Left renal pelvis (tissue), 4 donors: ENCODE measurements at places on chromosomes 1 and 21. TPM values are rescaled to one million over a fixed set of nuclear protein-coding genes. Genes with fewer than 3 reads are reported as not detected.

- DNase-seq, result no peak
Measured at GRCh38 chr1:231806623-231807495, 180.3 kb downstream of the DISC1 start.

Gene ARHGAP30
- 2.2 TPM for polyA plus RNA-seq

GRCh38 chr21:17250778-17251241, 262.0 kb upstream of the CXADR start:
- DNase-seq, result no peak

Gene FAF1
- polyA plus RNA-seq, result 58.2 TPM

Gene DMRTA2
- polyA plus RNA-seq, result not detected

Gene COL9A2
- polyA plus RNA-seq, result 35.6 TPM

GRCh38 chr1:156624814-156625435, 5.7 kb downstream of the HAPLN2 start:
- no peak for DNase-seq

Gene CELA2A
- not detected for polyA plus RNA-seq

DNA sequence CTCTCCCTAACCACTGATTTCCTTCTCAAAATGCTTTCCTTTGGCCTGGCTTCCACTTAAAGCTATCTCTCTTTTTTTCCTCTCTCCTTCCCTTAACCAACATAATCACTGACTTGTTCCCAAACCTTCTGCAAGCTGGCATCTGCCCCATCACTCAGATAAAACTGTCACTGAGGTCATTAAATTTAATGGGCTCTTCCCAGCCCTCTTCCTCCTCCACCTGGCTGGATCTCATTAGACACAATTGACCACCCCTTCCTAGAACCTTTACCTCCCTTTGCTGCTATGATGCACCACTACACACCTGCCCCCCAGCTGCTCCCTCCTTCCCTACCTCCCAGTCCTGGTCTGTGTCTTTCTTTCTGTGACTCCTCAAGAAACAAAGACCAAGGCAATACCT, 44.0 kb upstream of the GJB5 start:
- DNase-seq, result no peak

GRCh38 chr1:222096476-222096772, 354.5 kb upstream of the DUSP10 start:
- no peak for DNase-seq

- DNase-seq, result no peak
Measured at GRCh38 chr1:106749906-106750305, 306.6 kb upstream of the PRMT6 start.

Gene TMEM240
- 4.2 TPM for polyA plus RNA-seq

Gene OR6K3
- polyA plus RNA-seq, result 0.10 TPM

DNA sequence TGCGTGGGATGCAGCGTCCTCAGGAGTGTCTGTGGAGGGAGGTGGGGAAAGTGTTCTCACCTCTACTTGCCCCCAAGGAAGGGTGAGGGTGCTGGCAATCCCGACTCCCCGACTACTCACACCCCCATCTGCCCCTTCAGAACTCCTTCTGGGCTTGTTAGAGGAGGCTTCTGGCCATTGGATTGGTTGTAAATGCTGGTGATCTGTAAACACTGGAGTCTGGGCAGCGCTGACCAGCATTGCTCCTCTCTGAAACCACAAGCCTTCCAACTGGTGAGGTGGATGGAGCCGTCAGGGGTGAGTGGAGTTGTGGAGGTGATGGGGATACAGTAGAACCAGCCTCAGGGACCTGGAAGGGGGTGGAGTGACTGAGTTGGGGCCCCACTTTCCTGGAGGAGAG, 59.3 kb downstream of the NKAIN1 start:
- no peak for DNase-seq

- DNase-seq, result no peak
Measured at GRCh38 chr1:39407896-39408640, 83.4 kb upstream of the BMP8A start.

- no peak for DNase-seq
Measured at GRCh38 chr1:35164893-35165292, 28.1 kb downstream of the SFPQ start.

- DNase-seq, result no peak
Measured at GRCh38 chr1:199204231-199204630, 565.4 kb downstream of the PTPRC start.

Gene SSX2IP
- polyA plus RNA-seq, result 21.3 TPM

DNA sequence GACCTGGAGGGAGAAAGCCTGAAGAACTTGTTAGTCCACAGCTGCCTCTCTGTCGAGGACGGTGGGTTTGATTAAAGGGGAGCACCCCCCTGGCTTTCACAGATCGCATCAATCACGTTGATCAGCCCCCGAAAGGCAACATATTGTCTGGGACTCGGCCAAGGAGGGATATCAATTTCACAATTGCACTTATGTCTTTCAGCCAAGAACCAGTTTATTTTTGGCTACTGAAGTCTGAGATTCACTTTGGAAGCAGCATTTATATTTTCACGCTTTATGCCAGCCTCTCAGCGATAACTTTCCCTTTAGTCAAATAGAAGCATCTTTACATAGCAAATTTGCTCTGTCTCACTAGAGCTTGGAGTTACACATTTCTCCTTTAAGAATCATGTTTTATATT, 253.2 kb upstream of the RRP15 start:
- DNase-seq, result no peak

DNA sequence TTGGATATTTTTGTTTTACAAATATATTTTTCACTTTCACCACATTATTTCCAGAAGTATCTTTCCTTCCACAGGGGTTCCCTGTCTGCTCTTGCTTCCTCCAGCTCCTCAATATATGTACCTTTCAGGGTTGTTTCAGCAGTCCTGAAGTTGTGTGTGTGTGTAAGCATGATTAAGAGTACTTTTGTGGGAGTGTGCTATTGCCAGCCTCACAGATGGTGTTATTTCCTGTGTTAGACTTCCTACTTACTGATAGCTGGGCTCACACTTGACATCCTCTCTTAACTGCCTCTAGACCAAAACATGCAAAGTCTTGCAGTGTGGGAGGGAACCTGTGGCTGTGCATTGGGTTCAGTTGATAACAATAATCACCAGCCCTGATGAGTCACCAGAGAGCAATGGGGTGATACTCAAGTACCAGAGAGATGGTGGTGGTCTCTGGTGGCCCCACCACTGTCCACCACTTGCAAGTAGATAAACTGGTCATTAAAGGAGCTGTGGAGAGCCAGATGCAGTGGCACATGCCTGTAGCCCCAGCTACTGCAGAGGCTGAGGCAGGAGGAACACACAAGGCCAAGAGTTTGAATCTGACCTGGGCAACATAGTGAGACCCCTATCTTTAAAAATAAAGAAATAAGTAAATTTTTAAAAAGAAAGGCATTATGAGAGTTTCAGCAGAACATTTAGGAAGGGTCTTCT, 126.7 kb downstream of the NR5A2 start:
- no peak for DNase-seq

Gene FAM110D
- polyA plus RNA-seq, result 1.2 TPM

GRCh38 chr1:91045284-91045683, 23.4 kb upstream of the ZNF644 start:
- no peak for DNase-seq

- no peak for DNase-seq
Measured at GRCh38 chr1:28860332-28861073, 48.5 kb downstream of the OPRD1 start.

GRCh38 chr1:87678266-87678665, 349.6 kb downstream of the LMO4 start:
- DNase-seq, result no peak

GRCh38 chr21:33071770-33072306, 1.9 kb downstream of the OLIG1 start:
- no peak for DNase-seq

Gene SMIM1
- polyA plus RNA-seq, result 22.8 TPM

Gene MPL
- 0.64 TPM for polyA plus RNA-seq

Gene XCL2
- polyA plus RNA-seq, result 0.36 TPM

Gene SPRR5
- not detected for polyA plus RNA-seq

DNA sequence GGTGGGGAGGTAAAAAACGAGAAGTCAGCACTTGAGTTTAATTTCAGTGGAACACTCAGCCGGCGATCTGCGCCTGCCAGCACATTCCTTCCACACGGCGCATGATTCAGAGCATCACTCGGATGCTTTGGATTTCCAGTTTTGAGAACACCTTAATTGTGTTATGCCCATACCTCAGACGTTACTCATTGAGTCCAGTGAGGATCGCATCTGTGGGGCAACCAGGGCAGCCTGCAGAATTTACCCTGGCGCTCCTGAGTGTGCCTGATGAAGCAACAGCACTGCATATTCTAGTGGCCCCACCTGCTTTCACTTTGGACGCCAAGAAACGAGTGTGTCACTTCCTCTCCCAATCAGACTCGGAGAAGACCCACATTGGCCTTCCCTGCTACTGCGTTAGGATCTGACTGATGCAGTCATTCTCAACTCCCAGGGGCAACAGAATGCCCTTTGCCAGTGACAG, 19.9 kb downstream of the FAM89A start:
- no peak for DNase-seq

GRCh38 chr1:17109892-17110554, 9.2 kb downstream of the PADI2 start:
- DNase-seq, result no peak
